PC-9 (cell line): ENCODE measurements at places on chromosomes 1 and 21. TPM values are rescaled to one million over a fixed set of nuclear protein-coding genes. Genes with fewer than 3 reads are reported as not detected.

GRCh38 chr1:81512252-81513003 is 288.3 kb upstream of the ADGRL2 start:
- DNase-seq: no peak

- DNase-seq: peak; percentile 46
Measured at GRCh38 chr1:224894915-224895314, 34.6 kb upstream of the DNAH14 start.

DNA sequence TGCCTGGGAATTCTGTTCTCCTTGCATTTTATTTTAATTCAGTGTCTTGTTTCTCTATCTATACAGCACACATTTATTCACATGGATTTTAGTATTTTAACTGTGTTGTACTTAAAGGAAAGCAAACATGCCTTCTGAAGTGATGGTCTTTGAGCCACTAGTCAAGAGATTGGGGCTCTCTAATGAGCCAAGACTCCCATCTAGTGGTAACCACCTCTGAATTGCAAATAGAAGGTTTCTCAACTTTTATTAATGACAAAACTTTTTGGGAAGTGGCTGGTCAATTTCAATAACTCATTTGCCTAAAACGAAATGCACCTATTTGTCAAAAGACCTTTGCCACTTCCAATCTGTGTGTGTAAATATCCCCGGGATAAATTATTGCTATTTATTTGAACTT is 199.6 kb downstream of the LTN1 start:
- DNase-seq: no peak

DNA sequence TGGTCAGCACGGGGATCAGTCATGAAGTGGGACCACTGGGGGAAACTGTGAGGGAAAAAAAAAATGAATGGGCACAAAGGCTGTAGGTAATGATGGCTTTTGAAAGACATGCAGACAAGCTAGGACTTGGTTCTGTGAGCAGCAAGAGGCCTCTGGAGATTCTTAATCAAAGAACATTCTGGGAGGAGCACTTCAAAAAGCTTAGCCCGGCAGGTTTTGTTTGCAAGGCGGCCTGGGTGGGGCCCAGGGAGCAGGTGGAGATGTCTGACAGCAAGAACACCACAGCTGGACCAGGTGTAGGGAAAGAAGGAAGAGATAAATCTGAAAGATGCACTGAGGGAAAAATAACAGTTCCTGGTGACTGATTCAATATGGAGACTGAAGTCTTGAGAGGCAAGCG is 6.0 kb downstream of the TEX35 start:
- no peak for DNase-seq

DNA sequence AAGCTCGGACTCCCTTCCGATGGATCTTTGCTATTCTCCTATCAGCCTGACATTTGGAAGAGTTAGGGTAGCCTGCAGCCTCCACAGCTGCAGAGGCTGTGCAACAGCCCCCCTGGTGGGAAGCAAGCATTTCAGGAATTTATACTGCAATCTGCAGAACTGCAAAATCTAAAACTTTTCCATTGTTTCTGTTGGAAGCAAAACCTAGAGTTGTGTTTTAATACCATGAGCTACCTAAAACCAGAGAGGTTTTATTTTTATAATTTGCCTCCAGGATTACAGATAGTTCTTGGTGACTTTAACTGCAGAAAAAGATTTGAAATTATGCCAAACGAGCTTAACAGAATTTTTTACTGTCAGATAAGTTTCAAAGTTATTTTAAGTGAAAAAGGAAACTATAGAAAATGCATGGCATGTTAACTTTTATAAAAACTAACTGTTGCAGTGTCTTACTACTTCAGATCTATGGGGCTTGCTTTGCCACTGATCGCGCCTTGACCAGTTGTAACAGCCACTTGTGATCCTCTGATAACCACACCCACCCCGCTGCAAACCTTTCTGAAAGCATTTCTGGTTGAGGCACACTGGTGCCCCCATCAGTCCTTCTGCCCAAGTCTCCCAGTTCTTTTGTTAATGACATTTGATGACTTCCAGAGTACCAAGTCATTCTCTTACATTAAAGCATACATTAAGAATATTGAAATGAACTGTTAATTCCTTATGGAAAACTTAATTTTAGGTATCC is 64.8 kb downstream of the PRDM2 start:
- no peak for DNase-seq

DNA sequence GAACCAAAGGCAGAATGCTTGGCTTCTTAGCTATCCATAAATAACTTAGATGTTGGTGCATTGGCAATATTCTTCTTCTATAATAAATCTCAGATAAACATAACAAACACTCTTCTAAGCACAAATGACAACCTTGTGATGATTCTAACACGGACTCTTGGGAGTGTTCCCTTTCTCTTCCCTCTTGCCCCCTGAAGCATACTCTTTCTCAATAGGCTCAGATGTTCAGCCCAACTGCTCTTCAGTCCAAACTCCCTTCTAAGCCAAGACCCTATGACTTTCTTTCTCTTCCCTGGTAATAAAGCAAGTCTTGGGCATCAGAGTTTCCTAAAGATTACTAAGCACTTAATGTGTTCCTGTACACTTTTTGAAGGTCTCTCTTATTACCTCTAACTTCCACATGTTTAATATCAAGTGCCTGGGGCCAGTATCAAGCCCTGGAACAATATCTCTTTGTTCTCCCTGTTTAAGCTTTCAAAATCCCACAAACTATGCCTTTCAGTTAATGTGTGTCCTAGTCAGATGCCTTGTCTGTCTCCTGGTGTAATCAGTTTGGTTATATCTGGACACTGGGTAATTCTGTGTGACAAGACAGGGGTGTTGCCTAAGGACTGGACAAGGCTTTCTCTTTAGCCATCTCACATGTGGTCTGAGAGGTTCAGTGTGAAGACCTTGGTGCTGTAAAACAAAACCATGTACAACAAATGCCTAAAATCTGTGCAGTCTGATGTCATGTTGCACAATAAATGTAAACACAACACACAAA is 92.9 kb upstream of the IVNS1ABP start:
- DNase-seq: no peak

DNA sequence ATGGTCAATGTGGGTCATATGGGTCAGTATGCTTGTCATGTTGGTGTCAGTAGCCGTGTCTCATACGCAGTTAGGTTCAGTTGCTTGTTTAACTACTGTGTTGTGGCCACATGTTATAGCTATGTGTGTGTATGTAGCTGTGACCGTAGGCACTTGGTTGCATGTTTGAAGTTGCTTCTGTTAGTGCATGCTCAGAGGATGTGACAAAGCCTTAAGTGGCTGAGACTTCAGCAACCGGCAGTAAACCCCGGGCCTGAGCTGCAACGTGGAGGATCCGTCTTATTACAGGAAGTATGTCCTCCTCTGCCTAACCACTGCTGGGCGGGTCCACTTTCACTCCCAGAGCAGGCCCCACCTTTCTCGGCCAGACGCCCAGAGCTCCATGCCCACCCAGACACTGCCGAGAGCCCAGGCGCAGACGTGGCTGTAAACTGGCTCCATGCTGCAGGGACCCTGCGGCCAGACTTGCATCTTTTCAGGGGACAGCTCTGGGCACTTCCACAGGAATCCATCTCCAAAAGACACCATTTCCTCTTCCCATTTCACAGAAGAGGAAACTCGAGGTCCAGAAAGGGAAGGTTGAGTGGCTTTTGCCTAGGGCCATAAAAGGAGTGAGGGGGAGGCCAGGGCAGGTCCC is 2.2 kb downstream of the TCEA3 start:
- no peak for DNase-seq

The FABP3 gene
- total RNA-seq: not detected in 2 replicates

GRCh38 chr1:163973586-163973985 is 585.4 kb upstream of the PBX1 start:
- DNase-seq: no peak

DNA sequence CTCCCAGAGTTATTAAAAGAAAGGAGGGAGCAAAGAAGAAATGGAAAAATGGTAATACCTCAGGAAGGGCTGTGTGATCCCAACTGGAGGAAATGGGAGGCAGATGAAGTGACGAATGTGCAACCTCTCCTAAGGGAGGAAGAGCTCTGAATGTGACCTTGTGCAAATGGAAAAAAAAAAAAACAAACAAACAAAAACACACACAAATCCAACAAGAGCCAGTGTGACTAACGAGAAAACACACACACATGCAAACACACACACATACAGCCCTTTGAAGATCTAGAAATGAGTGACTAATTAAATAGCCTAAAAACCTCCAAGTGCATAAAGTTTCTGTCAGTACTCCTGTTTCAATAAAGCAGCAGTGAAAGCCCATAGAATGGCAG is 49.0 kb downstream of the CCN1 start:
- DNase-seq: no peak

The TENT5C gene
- total RNA-seq: 3.9 and 4.3 TPM in 2 replicates

DNA sequence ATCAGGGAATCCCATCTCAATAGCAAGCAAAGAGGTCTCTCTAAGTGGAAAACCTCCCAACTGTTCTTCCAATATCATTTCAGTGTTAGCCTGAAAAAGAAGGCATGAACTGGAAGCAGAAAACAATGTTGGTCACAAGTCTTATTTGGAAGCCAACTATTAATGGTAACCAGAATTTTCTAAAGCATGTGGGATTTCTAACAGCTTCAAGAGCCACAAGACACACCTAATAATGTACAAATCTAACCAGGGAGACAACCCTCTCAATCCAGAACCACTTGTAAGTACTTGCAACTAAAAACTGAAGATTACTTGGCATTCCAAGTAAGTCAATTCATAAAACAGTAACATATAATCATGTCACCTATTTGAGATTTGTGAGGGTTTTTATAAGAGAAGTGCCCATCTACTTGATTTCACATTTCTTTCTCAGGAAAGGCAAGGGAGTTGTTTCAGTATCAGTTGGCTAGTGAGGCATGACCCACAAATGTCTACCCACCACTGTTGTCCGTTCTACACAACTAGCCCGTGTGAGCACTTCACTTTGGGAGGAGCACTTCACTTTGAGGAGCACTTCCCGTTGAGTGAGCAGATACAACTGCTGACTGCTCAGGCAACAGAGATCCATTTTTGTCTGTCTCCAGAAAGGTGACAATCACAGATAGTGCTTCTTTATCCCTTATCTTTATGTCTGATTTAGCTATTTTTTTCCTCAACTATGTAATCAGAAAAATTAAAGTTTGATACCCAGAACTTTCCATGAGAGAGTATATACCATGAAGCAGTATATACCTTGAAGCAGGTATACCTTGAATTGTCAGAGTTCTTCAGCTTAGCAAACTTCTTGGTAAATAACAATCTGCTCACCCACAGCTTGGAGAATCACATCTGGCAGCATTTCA is 11.1 kb downstream of the STX6 start:
- DNase-seq: no peak

DNA sequence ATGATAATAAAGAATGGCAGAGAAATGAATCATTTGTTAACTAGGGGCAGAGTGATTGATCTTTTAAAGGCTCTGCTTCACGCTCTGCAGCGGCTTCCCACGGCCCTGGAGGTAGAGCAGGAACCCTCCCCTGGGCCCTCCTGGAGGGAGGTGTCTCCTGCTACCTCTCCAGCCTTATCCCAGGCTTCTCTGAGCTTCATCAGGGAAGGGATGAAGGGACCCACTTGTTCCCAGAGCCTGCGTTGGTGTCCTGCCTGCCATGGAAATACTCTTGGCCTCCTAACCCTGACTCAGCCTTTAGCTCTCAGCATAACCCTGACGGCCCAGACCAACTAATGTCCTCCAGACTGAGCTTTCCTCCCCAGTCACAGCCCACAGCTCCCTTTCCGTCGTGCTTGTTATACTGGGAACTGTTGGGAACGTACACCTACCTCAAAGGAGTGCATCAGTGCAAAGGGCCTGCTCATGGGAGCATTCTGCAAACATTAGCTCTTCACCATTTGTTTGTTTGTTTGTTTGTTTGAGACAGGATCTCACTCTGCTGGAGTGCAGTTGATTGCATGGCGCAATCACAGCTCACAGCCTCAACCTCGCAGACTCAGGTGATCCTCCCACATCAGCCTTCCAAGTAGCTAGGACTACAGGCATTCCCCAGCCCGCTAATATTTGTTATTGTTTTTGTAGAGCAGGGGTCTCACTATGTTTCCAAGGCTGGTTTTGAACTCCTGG is 17.4 kb upstream of the HNRNPU start:
- no peak for DNase-seq

- no peak for DNase-seq
Measured at GRCh38 chr1:234542211-234542850, 63.4 kb upstream of the TARBP1 start.

GRCh38 chr21:26900980-26901379 is 55.8 kb upstream of the ADAMTS1 start:
- DNase-seq: no peak

- no peak for DNase-seq
Measured at GRCh38 chr1:161885759-161886158, 119.6 kb downstream of the ATF6 start.

DNA sequence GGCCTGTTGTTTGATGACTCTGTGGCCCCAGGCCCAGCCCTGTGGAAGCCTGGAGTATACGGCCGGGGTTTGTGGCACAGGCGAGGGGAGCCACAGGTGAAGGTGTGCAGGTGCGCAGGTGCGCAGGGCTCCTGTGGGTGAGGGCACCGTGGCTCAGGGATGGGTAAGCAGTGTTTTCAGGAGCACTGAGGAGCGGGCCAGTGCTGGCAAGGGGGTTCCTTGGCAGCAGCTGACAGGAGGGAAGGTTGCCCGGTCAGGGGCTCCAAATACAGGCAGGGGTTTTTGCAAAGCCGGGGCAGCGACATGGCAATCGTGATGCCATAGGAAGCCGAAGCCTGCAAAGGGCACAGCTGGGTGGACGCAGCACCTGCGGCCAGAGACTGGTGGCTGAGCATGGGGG is 20.7 kb downstream of the AGPAT3 start:
- DNase-seq: no peak

DNA sequence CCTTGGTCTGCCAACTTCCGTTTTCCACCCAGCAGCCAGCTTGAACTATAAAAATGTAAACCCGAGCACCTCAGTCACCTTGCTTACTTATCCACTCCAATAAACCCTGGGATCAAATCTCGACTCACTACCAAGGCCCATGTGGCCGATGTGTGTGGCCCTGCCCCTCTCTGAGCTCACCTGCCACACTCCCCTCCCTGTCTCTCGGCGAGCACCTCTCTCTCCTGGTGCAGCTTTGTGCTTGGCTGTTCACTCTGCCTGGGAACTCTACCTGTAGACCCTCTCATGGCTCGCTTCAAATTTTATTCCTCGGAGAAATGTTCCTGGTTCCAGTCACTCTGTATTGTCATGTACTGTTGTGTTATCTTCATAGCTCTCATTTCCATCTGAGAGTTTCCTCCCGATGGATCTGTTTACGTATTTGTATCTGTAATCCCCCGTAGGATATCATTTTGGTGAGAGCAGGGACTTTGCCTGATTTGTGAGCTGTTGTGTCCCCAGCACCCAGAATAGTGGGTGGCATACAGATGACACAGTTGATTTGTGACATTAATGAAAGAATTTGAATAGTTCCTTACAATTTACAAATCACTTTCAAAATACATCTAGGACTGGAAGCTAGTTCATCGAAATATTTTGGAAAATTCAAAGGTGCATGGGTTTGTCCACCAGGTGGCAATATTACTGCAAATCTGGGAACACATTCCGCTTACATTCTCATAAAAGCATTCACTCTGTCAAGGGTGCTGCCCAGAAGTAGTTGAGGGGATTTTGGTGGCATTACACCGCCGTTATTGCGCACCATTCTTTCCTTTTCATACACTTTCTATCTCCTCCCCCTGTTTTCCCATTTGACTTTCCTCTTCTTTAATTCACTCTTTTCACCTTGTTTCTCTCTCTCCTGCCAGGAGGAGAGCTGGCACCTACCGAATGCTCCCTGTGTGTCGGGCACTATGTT is 95.3 kb downstream of the ABCA4 start:
- peak; percentile 77 for DNase-seq

GRCh38 chr1:230979389-230979716 is 459 bp downstream of the ARV1 start:
- DNase-seq: no peak

- DNase-seq: no peak
Measured at GRCh38 chr1:55062801-55063576, 23.6 kb downstream of the PCSK9 start.

GRCh38 chr1:178127482-178128191 is 33.7 kb downstream of the RASAL2 start:
- DNase-seq: no peak
